Suprapubic skin (tissue), 4 donors: ENCODE measurements at places on chromosomes 3 and 15. TPM values are rescaled to one million over a fixed set of nuclear protein-coding genes. Genes with fewer than 3 reads are reported as not detected.

- no peak for DNase-seq
These were observed 21.4 kb downstream of the BMF start for GRCh38 chr15:40087068-40087810.

GRCh38 chr15:39517122-39517855 lies 63.6 kb upstream of the THBS1 start:
- DNase-seq, result no peak

GRCh38 chr15:96262549-96263489 lies 67.7 kb upstream of the NR2F2 start:
- DNase-seq, result no peak

DNA sequence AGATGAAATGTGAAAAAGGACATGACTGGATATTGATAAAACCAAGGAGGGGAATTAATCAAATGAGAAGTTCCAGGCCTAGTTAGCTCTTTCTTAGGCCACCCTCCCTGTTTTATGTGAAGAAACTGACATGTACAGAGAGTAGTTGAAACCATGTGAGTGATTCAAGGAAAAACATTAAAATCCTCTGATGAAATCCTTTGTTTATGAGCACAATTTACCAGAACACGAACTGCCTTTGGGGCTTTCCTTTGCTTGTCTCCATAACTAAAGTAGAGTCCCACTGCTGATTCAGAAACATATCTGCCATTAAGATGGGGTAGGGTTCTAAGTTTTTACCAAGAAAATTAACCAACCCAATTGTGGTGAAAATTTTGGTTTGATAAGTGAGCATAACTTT lies 558.3 kb downstream of the NR2F2 start:
- DNase-seq, result no peak

DNA sequence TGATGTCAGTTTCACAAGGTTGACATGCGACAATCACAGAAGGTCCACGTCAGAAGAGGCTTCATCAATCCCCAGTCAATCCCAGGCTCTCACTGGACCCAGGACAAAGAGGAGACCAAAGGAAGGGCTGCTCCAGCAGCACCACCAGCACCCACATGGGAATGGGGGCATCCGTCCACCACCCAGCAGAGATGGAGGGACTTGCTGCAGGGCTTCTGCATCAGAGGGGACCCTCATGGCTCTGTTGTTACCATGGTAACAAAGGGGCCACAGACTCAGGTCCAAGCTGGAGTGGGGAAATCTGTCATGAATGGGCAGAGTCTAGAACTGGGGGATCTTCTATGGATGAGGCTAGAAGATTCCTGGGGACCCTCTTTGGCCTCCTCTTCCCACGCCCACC lies 13.1 kb downstream of the PLA2G4F start:
- DNase-seq, result peak; percentile 44

GRCh38 chr3:40681658-40682055 lies 156.9 kb downstream of the ZNF621 start:
- DNase-seq, result no peak

DNA sequence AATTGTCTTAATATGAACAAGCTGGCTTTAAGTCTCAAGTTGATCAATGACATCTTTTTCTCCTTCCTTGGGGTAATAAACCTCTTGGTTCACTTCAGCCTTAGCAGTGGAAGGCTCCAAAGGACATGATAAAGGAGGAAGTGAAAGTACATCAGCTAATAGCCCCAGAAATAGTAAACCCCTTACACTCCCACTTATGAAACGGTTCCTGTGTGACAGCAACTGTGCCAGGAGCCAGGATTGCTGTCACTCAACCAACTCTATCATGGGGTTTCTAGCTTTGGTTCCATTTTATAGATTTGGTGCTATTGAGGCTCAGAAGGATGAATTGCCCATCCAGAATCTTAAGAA lies 216.7 kb downstream of the ABHD5 start:
- DNase-seq, result no peak

DNA sequence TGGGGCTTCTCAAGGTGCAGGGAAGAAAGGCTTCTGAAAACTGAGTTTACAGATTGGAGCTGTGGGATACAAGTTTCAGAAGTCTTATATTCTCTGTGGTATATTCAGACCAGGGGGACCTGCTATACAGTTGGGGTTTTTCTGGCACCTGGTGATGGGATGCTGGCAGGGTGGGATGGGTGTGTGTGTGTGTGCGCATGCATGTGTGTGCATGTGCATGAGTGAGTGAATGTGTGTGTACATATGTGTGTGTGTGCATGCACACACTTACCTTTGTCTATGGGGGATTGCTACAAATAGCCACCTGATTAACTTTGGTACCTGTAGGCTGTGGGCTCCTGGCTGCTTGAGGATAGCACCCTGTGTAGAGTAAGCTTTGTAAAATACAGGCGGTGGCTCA lies 131.4 kb downstream of the PDCD6IP start:
- DNase-seq, result no peak

Gene SHF
- total RNA-seq, result 11.9 TPM
